Heart right ventricle (tissue), 16 donors: ENCODE measurements at places on chromosomes 7 and 10. TPM values are rescaled to one million over a fixed set of nuclear protein-coding genes. Genes with fewer than 3 reads are reported as not detected.
A peak's percentile ranks its signal among the peaks of the same experiment; 100 is the strongest.

GRCh38 chr10:62456611-62457101 is 82.5 kb downstream of the ZNF365 start:
- peak overlapping the region; percentile 66 for H3K27ac ChIP-seq
- no peak for DNase-seq
- peaks cover 29% of the 10 kb centered on the region for H3K4me1 ChIP-seq

The HOXA3 gene
- 0.37 TPM for polyA plus RNA-seq

The OLAH gene
- not detected for polyA plus RNA-seq

The HOXA13 gene
- polyA plus RNA-seq = not detected

DNA sequence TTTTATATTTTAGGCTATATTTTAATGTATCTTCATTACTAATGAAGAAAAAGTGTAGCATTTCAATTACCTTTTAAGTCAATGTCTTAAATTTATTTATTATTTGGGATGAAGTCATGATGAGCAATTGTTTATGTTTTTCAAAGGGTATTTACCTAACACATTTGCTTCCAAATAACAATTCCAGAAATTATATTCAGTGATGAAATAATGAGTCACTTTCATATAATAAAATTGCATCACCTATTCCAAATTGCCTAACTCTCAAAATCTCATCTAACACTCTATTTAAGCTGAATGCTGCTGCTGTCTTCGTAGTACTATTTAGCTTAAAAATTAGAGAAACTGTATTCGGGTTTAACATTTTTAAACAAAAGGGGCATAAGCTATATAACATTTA is 97.7 kb downstream of the PRKG1 start:
- H3K27ac ChIP-seq = no peak overlapping the region
- no peak for DNase-seq
- H3K4me3 ChIP-seq = no peak overlapping the region

DNA sequence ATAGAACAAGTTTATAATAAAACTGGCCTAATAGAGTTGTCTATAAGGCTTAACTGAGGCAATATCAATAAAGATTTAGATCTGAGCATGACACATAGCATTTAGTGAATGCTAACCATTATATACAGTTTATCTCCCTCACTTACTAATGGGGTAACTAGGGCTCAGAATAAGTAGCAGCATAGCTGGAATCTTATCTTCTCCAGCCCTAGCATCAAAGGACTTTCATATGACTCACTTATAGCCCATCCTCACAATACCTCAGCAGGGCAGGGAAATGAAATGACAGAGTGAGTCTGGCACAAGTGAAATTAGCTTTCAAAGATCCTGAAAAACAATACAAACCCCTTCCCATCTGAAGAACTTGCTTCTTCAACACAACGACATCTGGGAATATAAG is 362.9 kb downstream of the KIF20B start:
- no peak overlapping the region for H3K27ac ChIP-seq
- DNase-seq = no peak
- H3K27me3 ChIP-seq = no peaks in the 10 kb centered on the region
- H3K4me1 ChIP-seq = no peaks in the 10 kb centered on the region
- no peak overlapping the region for H3K4me3 ChIP-seq
- H3K36me3 ChIP-seq = no peaks in the 10 kb centered on the region

- peak overlapping the region; percentile 57 for H3K27ac ChIP-seq
- peaks cover 13% of the 10 kb centered on the region for H3K4me1 ChIP-seq
- H3K4me3 ChIP-seq = no peak overlapping the region
- no peaks in the 10 kb centered on the region for H3K27me3 ChIP-seq
- DNase-seq = no peak
Measured at GRCh38 chr10:75611172-75611992, 180.0 kb downstream of the LRMDA start.

- no peaks in the 10 kb centered on the region for H3K4me1 ChIP-seq
- H3K27me3 ChIP-seq = no peaks in the 10 kb centered on the region
- no peak overlapping the region for H3K4me3 ChIP-seq
- no peak for DNase-seq
Measured at GRCh38 chr7:120547605-120548004, 274.6 kb downstream of the KCND2 start.

The GLI3 gene
- polyA plus RNA-seq = 0.51 TPM

GRCh38 chr7:77685233-77685632 is 11.0 kb upstream of the RSBN1L start:
- H3K4me3 ChIP-seq = no peak overlapping the region
- H3K27ac ChIP-seq = no peak overlapping the region
- H3K27me3 ChIP-seq = no peaks in the 10 kb centered on the region
- H3K36me3 ChIP-seq = peaks cover 20% of the 10 kb centered on the region
- no peak for DNase-seq

DNA sequence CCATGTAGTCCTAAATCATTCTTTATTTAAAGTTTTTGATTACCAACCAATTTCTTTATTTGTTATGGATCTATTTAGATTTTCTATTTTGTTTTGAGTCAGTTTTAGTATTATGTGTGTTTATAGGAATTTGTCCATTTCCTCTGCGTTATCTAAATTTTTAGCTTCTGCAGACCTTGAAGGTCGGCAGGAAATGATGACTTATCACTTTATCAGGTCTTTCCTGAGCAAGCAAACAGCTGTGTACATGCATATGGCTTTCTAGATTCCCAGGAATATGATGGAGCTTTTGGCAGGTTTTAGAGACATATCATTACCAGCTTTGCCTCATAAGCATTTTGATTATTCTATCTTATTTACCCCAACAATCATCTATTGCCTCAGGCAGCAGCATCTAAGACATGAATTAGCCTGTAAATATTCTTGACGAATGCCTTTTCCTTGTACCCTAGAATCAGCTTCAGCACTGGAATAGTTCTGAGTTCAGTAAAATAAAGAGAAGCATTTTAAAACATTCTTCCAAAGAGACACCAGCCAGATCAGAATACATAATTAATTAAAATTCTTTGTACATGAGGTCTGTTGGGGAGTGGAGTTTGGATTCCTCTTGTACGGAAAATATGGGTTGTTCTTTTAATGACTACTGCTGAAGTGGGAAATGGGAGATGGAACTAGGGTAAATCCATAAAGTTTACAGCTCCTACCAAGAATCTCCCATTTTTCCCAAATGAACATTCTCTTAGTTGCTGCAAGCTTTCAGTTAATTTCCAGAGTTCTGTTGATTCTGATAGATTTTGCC is 408.8 kb upstream of the SEMA3C start:
- no peaks in the 10 kb centered on the region for H3K36me3 ChIP-seq
- no peaks in the 10 kb centered on the region for H3K4me1 ChIP-seq
- H3K27me3 ChIP-seq = no peaks in the 10 kb centered on the region
- no peak for DNase-seq
- no peak overlapping the region for H3K27ac ChIP-seq
- no peak overlapping the region for H3K4me3 ChIP-seq

- H3K4me3 ChIP-seq = no peak overlapping the region
- no peak overlapping the region for H3K27ac ChIP-seq
- H3K36me3 ChIP-seq = no peaks in the 10 kb centered on the region
- H3K4me1 ChIP-seq = no peaks in the 10 kb centered on the region
- H3K27me3 ChIP-seq = no peaks in the 10 kb centered on the region
- DNase-seq = no peak
Measured at GRCh38 chr7:123343611-123344010, 143.8 kb upstream of the SLC13A1 start.
